ENCODE measurements at places on chromosomes 5 and 9.

GRCh38 chr9:135230817-135231520, 143.5 kb downstream of the OLFM1 start:
- DNase-seq: peak; percentile 37

- DNase-seq: no peak
These were observed 35.0 kb upstream of the ARAP3 start for GRCh38 chr5:141717043-141717442.

DNA sequence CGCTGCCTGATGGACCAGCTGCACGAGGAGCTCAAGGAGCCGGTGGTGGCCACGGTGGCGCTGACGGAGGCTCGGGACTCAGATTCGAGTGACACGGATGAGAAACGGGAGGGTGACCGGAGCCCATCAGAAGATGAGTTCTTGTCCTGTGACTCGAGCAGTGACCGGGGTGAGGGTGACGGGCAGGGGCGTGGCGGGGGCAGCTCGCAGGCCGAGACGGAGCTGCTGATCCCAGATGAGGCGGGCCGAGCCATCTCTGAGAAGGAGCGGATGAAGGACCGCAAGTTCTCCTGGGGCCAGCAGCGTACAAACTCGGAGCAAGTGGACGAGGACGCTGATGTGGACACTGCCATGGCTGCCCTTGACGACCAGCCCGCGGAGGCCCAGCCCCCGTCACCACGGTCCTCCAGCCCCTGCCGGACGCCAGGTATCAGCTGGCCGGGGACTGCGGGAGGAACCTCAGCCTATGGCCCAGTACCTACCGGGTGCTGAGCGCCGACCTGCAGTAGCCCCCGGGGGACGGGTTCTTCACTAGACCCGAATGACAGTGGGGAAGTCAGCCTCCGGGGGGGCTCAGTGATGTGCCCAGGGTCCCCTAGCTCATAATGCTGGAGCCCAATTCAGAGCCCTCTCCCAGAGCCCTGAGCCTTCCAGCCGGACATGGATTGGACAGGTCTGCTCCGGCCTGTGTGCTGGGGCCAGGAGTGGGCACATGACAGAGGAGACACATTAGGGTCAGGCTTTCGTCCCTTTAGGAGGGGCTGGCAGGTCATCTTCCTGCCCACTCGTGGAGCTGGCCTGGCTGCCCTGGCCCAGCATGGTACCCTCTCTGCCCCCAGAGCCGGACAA, 33.0 kb downstream of the USP20 start:
- DNase-seq: peak; percentile 19

DNA sequence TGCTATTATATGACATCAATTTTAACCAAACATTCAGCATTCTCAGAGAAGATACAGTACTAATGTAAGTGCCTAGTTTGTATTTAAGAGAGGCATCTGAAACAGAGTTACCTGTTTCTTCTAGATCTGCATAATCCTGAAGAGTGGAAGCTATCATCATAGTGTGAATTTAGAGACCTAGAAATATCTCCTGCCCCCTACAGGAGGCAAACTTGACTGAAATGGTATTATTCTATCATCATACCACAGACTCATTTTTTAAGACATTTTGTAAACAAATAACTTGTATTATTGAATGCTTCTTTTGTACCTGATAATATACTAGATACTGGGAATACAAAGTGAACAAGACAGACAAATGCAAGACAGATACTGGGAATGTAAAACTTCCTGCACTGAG, 216.8 kb upstream of the RPS23 start:
- no peak for DNase-seq

DNA sequence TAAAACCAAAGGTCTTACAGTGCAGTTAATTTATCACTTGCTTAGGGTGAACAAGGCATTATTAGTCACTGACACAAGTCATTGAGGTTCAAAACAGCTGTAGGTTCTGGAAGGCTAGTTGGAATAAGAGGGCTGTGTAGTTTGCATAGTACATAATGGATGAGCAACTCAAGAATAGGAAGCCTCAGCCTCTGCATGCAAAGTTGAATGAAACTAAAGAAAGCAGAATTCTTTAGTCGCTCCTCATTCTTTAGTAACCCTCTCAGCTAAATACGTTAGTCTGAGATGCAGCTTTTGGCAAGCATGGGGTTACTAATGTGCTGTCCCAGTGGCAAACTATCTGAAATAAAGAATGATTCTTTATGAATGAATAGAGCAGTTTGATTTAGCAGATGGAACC, 74.2 kb downstream of the ADGRV1 start:
- no peak for DNase-seq

DNA sequence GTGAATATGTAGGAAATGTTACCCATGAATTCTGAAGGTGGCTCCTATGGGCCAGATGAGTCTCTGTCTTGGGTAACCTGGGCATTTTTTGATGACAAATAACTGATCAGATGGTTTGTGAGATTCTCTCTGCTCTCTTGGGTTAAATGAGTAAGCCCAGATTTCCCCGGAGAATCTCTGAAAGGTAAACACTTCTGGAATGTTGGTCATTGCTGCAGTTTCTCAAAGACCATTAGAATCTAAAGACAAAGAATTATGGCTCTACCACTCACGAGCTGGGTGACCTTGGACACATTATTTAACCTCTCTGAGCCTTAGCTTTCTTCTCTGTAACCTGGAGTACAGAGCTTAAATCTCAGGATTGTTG, 191.2 kb downstream of the DAB2IP start:
- DNase-seq: no peak

DNA sequence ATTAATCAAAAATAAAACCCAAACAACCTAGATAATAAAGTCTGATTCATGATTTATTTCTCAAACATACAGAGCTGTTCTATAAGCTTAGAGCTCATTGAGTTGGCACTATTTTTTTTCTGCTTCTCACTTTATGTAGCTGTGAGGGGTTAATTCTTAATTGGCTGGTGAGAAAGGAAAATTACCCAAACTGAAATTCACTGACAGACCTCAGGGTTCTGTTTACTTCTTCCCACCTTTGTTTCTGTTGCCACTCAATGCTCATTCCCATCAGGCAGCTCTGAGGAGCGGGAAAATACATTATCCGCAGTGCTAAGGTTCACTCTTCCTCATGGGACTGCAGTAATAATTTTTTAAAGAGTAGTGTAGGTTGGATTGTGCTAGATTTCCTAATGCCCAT, 139.9 kb downstream of the KCTD16 start:
- no peak for DNase-seq

- no peak for DNase-seq
These were observed 131.2 kb upstream of the IQGAP2 start for GRCh38 chr5:76271836-76272235.

- no peak for DNase-seq
These were observed 1071.9 kb upstream of the ARRDC3 start for GRCh38 chr5:92455011-92455410.

DNA sequence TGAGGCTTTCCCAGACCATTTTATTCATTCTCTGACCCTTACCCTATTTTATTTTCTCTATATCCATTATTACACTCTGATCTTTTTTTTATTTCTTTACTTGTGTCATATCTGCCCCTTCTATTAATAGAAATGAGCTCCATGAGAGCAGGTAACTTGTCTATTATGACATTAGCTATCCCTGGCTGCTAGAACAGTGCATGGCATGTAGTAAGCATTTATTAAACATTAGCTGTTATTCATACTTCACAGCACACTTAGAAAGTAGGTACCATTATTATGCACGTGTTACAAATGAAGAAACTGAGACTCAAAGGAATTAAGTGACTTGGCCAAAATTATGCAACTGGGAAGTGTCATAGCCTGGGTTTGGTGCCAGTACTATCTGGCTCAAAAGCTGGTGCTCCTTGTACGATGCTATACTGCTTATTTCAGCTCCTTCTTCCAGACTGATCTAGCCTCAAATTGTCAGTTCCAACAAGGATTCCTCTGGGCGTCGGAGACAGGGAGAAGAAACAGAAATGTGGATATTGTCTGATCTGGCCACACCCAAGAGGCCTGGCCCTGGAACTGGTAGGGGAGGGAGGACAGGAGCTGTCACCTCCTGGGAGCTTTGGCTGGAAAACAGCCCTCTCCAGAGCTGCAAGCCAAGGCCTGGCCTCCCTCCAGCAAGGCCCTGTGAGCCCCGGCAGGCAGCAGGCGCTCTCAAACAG, 10.8 kb upstream of the NIPAL4 start:
- peak; percentile 16 for DNase-seq

DNA sequence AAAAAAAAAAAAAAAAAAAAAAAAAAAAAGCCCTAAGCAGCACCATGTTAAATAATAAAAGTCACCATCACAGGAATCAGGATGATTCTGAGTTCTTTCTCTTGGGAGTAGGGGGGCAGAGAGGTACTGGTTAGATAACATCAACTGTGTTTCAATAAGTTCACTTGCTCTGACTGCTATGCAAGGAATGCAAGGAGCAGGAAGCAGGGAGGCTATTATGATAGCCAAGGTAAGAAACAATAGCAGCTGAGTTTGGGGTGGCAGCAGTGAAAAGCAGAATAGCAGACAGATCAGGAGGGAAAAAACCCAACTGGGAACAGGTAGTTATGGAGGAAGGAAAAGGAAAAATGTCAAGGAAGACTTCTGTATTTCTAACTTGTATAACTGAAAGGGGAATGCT, 8.2 kb downstream of the CEP120 start:
- DNase-seq: no peak

- no peak for DNase-seq
These were observed at the start of gene KIF12 for GRCh38 chr9:114098936-114099668. KIF12 (minus strand) TSS chr9:114099292; CDS start chr9:114099276, 16 bp downstream.
